ENCODE measurements at places on chromosomes 2 and 18.

DNA sequence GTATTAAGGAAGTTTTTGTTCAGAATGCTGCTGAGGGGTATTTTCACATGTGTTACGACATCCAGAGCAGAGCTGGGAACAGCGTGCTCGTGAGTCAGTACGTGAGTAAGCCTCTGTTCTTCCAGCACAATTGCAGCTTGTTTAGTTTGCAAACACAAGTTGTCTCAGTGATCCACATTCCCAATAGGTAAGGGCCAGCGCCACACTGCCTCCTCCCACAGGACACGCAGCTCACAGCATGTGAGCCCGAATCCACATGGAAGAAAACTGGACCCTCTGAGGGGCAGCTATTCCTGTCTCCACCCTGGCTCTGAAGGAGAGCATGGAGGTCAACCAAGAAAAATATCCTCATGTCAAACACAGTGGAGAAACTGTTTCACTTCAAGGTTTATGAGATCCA is 173.9 kb upstream of the PID1 start:
- DNase-seq, result peak; percentile 84

GRCh38 chr18:63888470-63889190 is 1.1 kb downstream of the SERPINB2 start:
- DNase-seq, result peak; percentile 6

GRCh38 chr2:230816735-230817134 is 48.0 kb upstream of the ITM2C start:
- DNase-seq, result no peak

DNA sequence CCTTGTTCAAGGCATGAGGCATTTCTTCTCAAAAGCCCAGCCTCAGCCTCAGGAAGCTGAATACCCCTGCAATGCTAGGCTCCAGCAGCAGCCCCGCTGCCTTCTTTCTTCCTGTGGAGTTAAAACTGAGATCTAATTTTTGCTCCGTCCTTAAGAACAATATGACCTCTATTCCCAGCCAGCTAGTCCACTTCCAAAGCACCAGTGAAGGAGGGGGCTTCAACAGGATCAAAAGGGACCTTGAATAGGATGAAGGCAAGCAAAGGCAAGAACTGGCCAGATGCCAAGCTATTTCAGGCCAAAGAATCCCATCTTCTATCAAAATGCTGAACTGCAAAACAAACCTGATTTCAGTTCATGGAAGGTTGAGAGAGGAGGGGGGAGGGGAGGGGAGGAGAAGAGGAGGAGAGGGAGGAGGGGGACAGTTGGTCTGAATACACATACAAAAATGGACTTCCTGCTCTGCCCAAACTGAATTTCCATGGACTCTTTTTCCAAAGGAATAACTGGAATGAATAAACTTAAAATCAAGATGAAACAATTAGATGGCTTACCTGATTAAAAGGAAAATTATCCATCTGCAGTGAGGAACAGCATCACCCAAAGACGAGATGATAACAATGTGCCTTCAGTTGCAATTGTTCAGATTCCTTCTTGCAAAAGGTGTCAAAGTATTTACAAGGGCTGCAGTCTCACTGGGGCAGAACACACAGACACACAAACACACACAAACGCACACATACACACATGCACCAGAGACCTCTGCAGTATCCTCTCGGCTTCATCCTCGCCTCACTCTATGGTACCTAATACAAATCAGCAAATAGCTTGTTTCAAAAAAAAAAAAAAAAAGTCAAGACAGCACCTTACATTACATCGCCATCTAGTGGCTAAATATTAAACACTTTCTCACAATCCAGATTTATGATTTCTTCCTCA is at the start of gene SCN1A:
Gene SCN1A, minus strand, starts transcription at position 804 of the 939 bp plus-strand sequence. CDS start 54,399 bp downstream, outside the sequence.
- peak; percentile 34 for DNase-seq

DNA sequence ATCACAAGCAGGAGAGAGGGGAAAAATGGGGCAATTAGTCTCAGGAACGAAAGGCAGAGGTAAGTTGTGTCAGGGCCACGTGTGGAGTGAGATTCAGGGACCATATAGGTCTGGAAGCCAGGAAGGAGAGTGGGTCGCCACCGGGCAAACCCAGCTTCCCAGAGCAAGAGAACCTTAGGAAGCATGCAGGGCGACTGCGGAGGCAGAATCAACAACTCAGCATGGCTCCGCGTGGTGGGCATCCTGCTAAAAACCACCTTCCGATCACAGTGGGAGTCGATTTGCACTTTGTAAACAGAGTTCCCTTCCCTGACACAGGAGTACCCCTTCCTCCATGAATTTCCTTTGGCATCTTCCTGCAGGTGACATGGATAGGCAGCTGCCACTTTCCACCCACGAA is 114.6 kb downstream of the TTC32 start:
- DNase-seq, result no peak

DNA sequence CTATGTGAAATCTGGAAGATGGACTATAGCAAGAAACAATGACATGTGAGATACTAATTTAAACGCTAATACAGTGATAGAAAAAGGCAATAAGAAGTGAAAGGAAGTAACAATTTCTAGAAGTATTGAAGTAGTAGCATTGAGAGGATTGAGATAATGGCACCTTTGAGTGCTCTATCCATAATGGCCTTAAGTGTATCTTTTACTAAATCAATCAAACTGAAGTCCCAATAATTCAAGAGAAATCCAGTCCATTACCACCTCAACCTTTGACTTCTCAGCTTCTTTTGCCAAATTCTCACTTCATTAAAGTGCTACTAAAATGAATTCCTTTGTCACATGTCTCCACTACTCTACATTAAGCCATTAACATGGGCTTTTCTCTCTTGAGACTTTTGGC is 82.6 kb upstream of the KYNU start:
- no peak for DNase-seq

- no peak for DNase-seq
Observed at GRCh38 chr18:26579941-26580618, 31.7 kb upstream of the KCTD1 start.

DNA sequence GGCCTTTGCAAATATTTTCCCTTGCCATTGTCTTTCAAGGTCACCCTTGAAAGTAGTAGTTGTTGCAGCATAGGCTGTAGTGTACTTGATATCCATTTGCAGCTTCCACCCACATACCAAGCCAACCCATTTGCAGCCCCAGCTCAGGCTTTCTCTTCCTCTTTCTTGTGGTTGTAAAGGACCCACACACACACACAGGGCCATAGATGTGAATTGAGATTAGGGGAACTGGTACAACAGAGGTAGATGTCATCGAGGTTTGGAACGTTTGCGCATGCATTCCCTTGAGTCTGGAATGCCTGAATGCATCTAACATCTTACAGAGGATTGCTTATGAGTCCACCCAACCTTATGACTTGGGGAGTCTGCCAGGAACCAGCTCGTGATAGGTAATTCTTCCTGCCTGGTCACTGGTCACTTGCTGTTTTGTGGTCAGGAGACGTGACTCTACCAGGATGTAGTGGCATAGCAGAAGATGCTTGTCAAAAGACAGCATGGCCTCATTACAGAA is 91.9 kb downstream of the MRPS9 start:
- DNase-seq, result no peak

GRCh38 chr2:181991171-181991885 is 5.7 kb downstream of the PPP1R1C start:
- no peak for DNase-seq

GRCh38 chr2:45993476-45993991 is 303.7 kb upstream of the EPAS1 start:
- DNase-seq, result peak; percentile 72

DNA sequence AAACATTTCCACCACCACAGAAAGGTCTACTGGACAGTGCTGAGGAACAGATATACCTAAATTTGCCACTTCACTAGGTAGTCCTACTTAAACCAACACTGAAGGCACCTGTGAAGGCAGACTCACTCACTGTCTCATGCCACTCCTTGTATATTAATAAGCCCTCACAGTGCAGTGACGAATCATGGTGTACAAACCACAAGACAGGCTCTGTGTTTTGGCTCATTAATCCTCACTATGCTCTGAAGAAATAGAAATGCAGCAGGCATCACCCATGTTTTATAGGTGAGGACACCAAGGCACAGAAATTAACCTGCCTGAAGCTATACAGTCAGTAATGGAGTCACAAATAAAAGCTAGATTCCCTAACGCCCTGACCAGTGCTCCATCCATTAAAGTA is 44.3 kb downstream of the BARD1 start:
- no peak for DNase-seq

DNA sequence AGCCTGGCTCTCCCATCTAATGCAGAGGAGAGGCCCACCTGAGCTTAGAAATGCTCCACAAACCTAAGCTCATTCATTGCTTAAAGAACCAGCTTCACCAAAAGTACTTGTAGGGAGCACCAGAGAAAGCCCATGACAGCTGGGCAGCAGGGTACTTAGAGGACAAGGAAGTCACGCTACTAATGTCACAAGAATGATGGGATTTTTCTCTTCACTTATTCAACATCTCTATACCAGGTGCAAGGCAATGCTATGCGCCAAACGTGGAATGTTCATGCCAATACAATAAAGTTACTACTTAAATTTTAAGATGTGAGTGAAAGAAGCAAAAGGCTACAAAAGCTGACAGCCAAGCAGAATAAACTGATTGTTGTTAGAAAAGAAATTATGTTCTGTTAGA is 36.0 kb downstream of the LONRF2 start:
- no peak for DNase-seq

DNA sequence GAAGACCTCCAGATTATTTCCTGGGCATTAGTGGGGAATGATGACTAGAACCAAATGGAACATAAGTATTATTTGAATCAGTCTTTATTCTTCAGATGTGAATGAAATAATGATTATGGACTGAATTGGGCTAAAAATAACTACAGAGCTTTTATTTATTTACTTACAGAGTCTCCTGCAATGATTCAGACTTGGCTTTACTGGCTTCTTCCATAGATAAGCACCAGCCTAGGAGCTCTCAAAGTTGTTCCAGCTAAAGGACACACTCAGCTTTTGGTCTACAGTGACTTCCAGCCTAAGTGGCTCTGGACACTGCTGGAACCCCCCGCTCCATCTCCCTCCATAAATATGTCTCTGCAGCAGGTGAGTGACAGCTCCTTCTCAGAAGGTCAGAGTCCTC is 24.3 kb upstream of the ARHGAP25 start:
- no peak for DNase-seq

DNA sequence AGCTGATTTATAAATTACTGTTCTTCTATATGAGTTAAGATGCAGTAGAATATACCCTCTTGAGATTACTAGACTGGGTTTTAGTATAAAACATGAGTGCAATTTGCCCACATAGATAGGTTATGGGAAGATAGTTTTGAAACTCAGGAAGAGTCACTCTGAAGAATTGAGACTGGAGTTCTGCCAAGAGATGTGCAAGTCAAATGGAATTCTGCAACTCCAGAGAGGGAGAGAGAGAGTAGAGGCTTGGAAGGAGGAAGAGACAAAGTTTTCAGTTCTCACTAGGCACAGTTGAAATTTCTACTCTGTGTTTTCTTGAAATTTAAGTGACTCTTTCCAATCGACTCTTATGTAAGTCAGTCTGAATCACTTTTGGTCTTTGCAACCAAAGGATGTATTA is 878.8 kb downstream of the TSN start:
- DNase-seq, result peak; percentile 75

- no peak for DNase-seq
Observed at GRCh38 chr18:80105369-80106167, 3.5 kb upstream of the ADNP2 start.

GRCh38 chr2:201643216-201643890 is at the start of gene TMEM237:
TSS of gene TMEM237 (minus strand) at chr2:201643503. CDS start at chr2:201643400, 103 bp downstream.
- peak; percentile 58 for DNase-seq

DNA sequence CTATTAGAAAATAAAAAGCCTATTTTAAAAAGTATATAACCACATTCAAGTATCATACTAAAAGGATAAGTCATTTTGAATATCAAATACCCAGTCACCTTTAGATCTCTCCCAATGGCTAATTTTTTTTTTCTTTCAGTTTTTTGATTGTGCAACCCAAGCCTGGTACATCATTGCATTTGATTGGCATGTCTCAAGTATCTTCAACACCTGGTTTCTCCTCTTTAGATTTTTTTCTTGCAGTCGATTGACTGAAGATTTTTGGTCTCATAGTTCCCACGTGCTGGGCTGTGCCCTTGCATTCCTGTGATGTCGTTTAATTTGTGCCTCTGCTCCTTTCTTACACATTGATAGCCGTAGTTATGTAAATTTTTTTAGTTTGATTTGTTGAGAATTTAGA is 40.7 kb downstream of the ATIC start:
- DNase-seq, result no peak

DNA sequence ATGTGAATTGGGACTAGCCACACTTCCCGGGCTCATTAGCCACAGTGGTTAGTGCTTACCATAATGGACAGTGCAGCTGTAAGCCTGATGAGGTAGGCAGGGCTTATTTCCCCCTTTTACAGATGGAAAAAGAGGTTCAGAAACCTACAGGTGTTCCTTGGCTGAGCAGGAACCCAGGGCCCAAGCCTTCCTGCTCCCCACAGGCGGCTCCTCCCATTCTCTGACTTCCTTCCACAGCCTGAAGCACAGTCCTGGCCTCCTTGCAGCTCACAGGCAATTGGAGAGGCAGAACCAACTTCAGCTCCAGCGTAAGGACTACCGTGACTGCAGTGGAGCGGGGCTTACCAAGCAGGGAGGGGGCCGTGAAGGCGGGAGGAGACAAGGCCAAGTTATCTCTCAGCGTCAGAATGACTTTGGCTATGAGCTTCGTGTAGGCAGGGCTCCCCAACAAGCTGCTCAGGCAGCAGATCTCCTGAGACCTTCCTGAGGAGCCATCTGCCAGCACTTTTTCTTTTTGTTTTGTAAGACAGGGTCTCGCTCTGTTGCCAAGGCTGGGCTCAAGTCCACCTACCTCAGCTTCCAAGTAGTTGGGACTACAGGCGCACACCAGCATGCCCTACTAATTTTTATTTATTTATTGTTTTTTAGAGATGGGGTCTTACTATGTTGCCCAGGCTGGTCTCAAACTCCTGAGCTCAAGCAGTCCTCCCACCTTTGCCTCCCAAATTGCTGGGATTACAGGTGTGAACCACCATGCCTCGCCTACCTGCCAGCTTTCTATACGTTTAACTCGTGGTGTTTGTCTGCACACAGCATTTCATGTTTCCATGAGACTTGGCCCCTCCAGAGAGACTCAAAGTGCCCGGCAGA is 34.2 kb upstream of the NT5DC4 start:
- DNase-seq, result no peak

- DNase-seq, result no peak
Observed at GRCh38 chr2:70690846-70691245, 77.2 kb downstream of the ADD2 start.

- DNase-seq, result no peak
Observed at GRCh38 chr18:61998335-61998734, 105.5 kb upstream of the RNF152 start.

- DNase-seq, result no peak
Observed at GRCh38 chr18:11668441-11669169, 20.5 kb upstream of the GNAL start.

All from AG08395 (cell line).